ENCODE measurements at places on chromosomes 5 and 9.
A peak's percentile ranks its signal among the peaks of the same experiment; 100 is the strongest.

GRCh38 chr5:176810687-176811501 is 535 bp downstream of the UNC5A start:
- DNase-seq: no peak

DNA sequence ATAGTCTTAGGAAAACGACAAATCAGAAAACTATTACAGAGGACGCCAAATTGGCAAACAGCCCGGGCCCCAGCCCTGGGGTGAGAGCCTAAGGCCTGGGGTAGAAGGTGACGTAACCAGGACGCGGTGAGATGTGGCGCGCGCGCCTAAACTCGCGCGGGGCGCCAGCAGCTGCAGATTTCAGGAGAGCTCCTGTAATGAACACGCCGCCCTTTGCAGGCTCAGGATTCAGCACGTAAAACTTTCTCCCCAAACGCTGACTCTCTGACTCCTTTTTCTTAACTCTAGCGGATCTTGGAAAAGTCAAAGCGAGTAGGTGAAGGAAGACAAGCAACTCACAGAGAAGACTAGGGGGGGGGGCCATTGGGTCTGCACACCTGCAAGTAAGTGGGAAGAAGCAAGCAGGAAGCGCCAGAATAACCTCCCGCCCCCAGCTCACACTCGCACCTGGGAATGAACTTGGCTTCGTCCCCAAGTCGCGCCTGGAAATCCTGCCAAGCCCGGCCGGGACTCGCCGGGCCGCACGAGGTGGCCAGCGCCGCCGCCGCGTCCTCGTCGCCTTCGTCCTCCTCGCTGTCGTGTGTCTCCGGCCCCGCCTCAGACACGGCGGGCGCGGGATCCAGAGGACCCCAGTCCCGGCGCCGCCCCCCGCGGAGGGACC is 822 bp downstream of the RASEF start:
- DNase-seq: no peak

- DNase-seq: no peak
These were observed 1.8 kb downstream of the FGF10 start for GRCh38 chr5:44387406-44387805.

DNA sequence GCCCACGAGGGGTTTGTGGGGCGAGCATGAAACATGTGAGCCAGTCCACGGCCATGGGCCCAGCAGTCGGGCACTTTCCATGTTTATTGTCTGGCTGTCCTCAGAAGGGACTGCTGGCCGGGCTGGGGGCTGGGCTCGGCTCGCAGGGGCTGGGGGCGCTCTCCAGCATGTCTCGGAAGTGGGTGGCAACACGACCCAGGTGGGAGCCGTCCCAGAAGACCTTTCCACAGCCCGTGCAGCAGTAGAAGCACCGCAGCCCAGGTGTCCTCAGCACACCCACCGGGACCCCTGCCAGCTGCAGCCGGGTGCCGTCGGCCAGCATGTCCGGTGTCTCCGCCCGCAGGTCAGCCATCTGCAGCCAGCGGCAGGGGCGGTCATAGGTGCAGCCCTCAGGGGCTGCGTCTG is 4.8 kb upstream of the NRARP start:
- DNase-seq: no peak

- no peak for DNase-seq
These were observed 67.0 kb upstream of the EIF4EBP3 start for GRCh38 chr5:140480310-140481014.

DNA sequence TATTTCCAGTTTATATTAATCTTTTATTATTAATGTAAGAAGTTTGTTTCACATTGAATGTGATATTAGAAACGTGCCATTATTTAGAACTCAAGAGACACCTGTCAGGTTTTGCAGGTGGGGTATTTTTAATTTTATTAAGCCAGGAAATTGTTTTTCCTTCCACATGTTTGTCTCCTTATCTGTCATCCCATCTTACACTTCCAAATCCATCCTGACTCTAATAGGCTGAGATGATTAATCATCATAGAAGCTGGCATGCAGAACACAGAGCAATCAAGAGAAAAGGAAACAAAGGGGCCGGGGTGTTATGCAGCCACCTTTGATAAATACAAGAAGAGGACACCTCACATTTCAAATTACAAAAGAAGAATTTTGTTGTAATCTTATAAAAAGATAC is 506.5 kb downstream of the ISL1 start:
- DNase-seq: no peak

GRCh38 chr5:6525910-6526309 is 77.3 kb downstream of the UBE2QL1 start:
- peak; percentile 72 for DNase-seq

GRCh38 chr5:75551471-75551870 is 39.8 kb downstream of the POLK start:
- no peak for DNase-seq

DNA sequence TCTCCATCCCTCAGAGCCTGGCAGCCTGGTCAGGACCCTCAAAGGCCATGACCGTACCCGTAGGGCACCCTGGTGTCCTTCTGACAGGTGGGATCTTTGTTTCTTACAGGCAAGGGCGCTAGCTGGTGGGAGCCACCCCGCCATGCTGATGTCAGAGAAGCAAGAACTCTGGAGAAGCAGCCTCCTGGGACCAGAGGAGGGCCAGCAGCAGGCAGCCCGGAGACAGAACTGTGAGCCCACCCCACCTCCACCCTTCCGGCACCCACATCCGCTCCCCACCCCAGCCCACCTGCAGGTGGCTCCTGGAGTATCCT is 42.2 kb upstream of the IL17B start:
- DNase-seq: no peak

DNA sequence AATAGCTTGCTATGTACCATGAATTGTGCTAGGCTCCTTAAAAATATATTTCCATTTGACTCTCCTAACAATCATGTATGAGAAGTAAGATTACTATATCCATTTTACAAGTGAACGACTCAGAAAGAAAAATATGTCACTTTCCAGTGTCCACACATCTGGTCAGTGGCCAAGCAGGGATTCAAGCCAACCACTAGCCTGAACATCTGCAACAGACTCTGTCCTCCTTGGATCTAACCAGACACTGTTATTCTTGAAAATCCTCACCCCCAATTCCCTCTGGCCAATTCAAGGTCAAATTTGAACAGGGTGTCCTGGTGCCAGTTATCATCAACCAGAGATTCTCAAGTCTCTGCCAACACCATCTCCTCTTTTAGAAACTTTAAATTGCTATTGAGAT is 344.1 kb upstream of the WWC1 start:
- no peak for DNase-seq

DNA sequence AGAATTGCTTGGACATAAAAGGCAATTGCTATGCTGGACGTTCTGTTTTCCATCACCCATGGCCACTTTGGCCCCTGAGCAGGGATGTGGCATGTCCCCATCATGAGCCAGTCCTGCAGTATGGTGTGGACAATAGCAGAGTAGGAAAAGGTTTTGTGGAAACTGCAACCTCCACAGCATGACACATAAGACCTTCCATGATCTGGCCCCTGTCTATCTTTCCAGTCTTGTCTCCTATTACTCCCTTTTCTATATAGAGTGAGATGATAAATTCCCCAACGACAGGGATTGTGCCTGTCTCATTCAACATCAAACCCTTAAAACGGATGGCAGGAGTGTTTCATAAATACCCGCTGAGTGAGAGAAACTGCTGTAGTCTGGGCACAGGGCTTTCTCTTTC is 174.7 kb upstream of the PTCH1 start:
- DNase-seq: no peak

GRCh38 chr9:128414461-128414860 is 6.2 kb upstream of the CERCAM start:
- DNase-seq: no peak
